Mucosa of descending colon (tissue), 3 donors: ENCODE measurements at places on chromosomes 6 and 20. TPM values are rescaled to one million over a fixed set of nuclear protein-coding genes. Genes with fewer than 3 reads are reported as not detected.

GRCh38 chr20:62875419-62876361 lies 14.1 kb upstream of the TCFL5 start:
- peak; percentile 80 for DNase-seq

ANKEF1 gene
- 3.5 TPM for total RNA-seq

- no peak for DNase-seq
These were observed 176.4 kb upstream of the UST start for GRCh38 chr6:148570456-148570855.

DNA sequence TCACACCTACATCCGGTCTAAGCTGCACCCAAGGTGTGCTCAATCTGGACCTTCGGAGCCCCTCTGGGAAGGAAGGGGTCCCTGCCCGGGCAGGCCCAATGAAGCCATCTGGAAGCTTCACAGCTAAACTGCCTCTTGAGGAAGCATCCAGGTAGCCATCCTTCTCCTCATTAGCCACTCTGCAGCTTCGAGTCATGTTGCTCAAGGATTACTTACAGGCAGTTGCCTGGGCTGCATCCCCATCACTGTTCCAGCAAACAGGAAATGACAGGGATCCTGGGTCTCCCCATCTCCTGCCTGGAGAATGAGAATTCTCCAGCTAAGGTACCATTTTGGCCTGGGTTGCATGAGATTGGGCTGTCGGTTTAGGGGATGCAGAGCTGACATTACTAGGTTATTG lies 91.7 kb downstream of the ERMARD start:
- DNase-seq = no peak

DNA sequence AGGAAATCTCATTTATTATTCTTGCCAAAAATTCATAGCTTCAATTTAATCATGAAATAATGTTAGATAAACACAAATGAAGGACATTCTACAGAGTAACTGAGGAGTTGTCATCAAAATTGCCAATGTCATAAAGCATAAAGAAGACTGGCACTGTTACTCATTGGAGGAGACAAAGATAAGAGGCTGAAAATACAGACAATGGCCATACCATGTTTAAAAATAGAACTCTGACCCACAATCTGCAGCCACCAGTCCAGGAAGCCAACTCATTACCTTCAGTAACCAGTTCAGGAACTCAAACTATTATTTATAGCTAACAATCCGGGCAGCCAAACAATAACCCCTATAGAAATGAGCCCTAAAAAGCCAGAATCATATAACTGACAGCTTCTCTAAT lies 795.6 kb downstream of the TENT5A start:
- DNase-seq = no peak

DNA sequence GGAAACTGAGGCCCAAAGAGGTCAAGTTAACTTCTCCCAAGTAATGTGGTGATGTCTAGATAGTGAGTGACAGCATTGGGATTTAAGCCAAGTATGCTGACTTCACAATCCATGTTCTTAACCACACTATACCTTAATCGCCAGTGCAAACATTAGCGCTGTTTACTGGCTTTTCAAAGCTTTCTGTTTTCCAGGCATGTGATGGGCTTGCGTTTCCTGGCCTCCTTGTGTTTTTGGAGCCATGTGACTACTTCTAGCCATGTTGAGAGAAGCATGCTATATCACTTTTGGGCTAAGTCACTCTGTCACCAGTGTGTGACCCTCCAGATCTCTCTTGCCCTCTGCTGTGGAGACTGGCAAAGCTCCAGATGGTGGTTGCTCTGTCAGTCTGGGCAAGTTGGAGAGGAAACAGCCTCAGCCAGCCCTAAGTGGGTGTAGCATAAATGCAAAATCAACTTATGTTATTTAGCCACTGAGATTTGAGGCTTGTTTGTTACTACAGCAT lies 76.9 kb downstream of the ANKRD6 start:
- no peak for DNase-seq

DNA sequence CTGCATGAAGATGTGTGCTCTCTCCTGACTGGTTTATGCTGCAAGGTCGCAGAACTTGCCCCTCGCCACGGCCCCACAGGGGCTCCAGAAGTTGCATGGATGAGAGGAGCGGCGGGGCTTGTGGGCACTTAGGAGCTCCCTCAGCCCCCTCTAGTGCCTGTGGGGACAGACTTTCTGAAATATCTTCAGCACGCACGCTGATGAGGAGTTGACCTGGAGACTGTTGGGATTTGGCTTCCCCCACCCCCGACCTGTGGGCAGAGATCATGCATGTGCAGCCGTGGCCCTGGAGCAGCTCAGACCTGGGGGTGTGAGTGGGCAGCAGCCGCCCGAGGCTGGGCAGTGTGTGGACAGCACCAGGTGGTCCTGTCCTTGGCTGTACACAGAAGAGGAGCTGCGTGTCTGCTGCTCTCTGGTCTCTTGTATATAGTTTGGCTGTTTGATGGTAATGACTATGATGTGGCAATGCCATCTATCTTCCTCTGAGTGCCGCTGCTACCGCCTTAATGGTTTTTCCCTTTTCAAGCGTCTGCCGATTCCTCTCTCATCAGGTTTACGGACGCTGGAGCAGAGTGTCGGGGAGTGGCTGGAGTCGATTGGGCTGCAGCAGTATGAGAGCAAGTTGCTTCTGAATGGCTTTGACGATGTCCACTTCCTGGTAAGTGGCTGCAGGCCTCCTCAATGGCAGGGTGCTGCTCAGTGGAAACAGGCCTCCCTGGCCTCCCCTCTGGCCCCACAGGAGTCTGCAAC lies 81.4 kb downstream of the TCP11 start:
- no peak for DNase-seq

EPPIN gene
- not detected for total RNA-seq

DNA sequence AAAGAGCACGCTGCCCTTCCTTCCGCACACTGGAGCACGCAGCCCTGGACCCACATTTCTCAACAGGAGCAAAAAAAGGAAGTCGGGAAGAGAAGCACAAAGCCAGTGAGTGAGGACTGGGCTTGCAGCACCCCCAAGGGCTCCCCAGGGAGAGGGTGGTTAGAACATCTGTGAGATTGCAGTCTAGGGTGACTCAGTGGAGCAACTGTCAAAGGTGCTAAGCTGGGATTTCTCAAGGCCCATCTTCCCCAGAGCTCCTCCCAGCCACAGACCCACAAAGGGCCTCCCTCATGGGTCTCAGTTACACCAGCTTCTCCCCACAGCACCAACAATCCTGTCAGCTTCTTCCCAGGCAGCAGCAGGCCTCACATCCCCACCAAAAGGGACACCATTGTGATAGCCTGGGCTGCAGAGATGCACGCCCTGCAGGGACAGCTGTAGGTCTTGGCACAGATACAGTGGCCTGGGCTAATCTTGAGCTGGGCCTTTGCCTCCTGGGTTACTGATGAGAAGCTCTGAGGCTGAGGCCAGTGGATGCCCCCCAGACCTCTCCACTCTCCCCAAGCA lies 39.6 kb upstream of the CD93 start:
- DNase-seq = no peak
